Renal cortical epithelial cell (primary cell): ENCODE measurements at places on chromosomes 5 and 9.

DNA sequence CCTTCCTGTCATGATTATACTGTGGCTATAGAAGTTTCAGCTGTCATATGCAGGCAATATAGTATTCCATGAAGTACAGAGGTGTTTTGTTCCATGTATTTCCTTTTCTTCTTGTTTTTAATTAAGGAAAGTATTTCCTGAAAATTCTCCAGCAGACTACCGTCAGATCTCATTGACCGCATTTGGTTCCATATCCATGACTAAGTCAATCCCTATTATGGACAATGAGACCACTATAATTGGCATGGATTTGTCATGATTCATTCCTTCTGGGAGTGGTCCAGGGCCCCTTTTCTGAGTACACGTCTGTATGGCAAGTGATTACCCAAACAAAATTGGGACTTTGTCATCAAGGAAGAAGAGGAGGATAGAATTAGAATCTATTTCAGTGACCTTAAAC lies 283.2 kb upstream of the CLINT1 start:
- no peak for DNase-seq

GRCh38 chr9:90969021-90969675 lies 167.5 kb downstream of the SYK start:
- no peak for DNase-seq

GRCh38 chr5:148825716-148826052 lies 727 bp upstream of the ADRB2 start:
- no peak for DNase-seq

- no peak for DNase-seq
Observed at GRCh38 chr9:83067579-83067978, 4.6 kb upstream of the RASEF start.

GRCh38 chr5:55918087-55919035 lies 67.2 kb downstream of the IL31RA start:
- peak; percentile 57 for DNase-seq

GRCh38 chr5:138352722-138353559 lies 456 bp downstream of the KDM3B start:
- DNase-seq: no peak

DNA sequence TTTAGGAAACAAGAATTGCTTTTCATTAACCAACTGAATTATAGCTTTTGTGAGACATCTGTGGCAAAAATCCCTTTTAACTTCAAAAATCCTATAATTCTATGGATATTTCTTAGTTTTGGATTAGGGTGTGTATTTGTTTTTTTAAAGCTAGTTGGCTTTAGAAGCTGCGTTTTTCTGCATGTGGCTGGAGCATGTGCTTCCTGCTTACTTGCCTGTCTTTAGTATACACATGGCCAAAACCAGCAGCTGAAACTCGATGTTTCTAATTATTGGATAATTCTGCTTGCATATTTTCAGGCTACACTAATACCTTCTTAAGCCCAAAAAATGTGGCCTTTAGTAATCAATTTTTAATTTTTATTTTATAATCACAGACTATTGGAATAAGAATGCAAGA lies 8.9 kb downstream of the RECK start:
- no peak for DNase-seq

GRCh38 chr9:8857926-8858595 lies 1058.5 kb upstream of the DMAC1 start:
- no peak for DNase-seq

- DNase-seq: no peak
Observed at GRCh38 chr5:58327289-58327688, 132.6 kb downstream of the PLK2 start.

DNA sequence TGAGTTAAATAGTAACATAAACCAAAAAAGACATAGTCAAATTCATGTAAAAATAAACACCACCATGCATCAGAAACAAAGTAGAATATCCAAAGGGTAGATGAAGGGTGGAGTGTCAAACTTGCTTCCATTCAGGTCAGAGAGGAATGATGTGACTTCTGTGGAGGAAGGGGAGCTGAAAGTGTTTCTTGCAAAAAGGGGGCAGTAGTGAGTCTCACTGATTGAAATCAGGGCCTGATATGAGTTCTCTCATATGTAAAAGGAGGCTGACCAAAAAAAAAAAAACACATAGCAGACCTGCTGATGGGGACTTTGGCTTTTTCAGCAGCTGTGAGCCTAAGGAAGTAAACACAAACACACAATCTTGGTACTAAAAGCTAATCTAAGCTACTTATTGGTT lies 38.8 kb upstream of the RGMB start:
- no peak for DNase-seq

DNA sequence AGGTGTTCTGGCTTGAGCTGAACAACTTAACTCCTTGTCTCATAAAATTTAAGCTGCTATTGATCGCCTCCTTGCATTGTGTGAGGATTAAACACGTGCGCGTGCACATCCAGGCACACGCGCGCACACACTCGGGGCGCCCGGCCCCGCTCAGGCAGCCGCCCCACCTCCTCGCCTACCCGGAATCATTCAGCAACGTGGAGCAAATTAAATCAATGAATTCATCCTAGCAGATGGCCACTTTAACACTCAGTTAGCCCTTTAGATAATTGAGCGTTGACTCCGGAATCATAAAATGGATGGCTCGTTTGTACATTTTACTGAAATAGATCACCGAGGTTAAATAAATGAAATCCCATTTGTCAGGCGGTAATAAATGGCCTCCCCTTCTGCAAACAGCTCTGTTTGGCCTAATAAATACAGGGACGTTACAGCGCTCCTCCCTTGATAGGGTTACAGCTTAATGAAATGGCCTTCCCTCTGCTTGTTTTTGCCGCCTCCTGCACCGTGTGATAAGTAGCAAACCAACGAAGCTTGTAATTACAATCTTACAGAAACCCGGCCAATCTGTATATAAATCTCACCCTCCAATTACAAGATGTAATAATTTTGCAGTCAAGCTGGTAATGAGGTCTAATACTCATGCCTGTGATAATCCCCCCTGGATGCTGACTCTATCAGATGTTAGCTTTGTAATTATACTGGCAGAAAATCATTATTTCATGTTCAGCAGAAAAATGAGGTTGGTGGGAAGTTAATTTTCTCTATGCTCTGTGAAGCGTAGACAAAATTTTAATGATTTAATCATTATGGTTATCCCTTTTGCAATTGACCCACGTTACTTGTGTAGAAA lies 229.7 kb upstream of the IRX4 start:
- DNase-seq: no peak

DNA sequence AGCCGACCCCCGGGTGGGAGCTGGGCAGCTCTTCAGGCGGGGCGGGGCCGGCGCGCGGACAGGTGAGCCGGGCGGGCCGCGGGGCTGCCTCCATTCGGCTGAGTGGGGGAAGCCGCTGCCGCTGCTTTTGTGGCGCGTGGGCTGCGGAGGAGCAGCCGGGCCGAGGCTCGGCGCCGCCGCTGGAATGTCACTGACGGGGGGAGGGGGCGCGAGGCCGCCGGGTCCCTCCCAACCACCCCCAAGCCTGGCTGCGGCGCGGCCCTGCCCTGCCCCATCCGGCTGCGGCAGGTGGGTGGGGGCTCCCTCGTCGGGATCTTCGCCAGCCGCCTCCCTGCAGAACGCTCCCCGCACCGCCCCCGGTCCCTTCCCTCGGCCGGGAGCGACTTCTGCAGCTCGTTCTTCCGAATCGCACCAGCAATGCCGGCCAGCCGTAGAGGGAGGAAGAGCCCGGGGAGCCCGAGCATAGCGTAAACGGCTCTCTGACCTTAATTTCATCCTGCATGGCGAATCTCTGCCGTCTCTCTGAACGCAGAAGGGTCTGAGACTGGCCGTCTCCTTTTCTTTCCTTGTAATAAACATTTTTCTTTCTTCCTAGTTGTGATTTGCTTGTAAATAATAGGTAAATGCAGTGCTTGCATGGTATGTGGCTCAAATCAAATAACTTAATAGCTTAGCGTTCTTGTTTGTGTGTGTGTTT lies 505 bp downstream of the SPTAN1 start:
- no peak for DNase-seq

DNA sequence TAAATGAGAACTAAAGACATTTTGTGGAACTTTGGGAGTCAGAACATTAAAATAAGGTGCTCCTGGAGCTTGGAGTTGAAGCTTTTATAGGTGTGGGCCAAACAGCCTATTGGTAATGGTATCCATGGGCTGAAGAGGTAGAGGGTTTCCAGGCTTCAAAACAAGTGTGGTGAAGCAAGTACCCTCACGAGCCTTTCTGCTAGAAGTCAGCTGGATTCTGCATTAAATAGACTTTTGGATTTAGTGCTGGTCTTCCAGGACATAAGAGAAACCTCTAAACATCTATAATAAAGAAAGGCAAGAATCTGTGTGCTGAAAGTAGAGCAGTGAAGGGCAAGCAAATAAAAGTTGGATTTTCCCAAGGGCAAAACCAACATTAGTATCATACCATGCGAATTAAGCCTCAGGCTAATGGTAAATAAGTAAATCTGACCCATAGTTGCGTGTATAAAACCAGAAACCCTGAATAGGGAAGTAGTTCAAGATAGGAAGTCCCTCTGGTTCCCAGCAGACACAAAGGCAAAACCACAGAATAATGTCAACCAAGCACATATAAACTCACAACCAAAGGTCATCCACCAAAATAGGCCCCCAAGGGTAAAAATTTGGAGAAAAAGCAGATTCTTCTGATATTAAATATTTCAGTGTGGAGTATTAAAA lies 306.3 kb downstream of the TLE4 start:
- DNase-seq: peak; percentile 2

- no peak for DNase-seq
Observed at GRCh38 chr5:60958088-60958487, 13.1 kb downstream of the NDUFAF2 start.

DNA sequence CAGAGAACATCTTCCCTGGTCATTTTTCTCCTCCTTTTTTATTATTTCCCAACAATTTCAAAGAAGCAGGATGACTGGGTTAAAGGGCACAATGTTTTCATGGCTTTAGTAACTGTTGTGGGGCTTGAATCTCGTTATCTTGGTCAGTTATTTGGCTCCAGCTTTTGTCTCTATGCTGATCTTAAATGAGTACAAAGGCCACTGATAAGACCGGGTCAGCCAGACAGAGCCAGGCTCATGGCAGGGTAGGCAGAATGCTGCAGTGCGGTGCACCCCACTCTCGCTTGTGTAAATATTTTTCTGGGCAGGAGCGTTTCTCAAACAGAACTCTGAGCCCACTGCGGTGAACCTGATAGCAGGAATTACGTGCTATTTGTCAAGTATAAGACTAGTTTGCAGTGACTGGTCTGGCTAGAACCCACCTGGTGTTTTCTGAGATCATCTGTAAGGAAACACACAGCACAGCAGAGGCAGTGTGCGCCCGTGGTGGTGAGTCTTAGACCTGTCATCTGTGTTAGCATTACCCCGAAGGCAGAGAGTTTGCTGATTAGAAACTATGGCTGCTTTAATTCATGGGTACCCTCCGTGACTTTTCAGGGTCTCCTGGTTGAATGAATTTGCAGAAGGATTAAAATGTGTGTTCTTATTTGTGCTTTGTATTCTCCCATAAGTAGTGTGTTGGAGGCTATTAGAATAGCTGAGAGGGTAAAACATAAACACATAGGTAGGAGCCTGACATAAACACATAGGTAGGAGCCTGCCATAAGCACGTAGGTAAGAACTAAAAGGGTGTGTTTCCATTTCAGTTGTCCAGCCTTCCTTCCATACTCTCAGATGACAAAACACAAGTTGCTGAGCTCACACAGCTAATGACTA lies 158.6 kb upstream of the DMRT1 start:
- no peak for DNase-seq

GRCh38 chr9:16184964-16185646 lies 632.3 kb downstream of the CCDC171 start:
- no peak for DNase-seq

GRCh38 chr5:72855821-72856220 lies 39.4 kb downstream of the TNPO1 start:
- DNase-seq: no peak

GRCh38 chr9:130766021-130766926 lies 68.8 kb upstream of the ABL1 start:
- peak; percentile 73 for DNase-seq
